ENCODE measurements at places on chromosomes 7 and 10. TPM values are rescaled to one million over a fixed set of nuclear protein-coding genes. Genes with fewer than 3 reads are reported as not detected.
A peak's percentile ranks its signal among the peaks of the same experiment; 100 is the strongest.

The VGF gene
- polyA plus RNA-seq = not detected

The ADARB2 gene
- polyA plus RNA-seq = not detected

The PILRA gene
- polyA plus RNA-seq = 0.63 TPM

GRCh38 chr7:88328787-88329186 is 22.1 kb upstream of the STEAP4 start:
- no peak overlapping the region for H3K27ac ChIP-seq
- no peaks in the 10 kb centered on the region for H3K4me1 ChIP-seq
- no peaks in the 10 kb centered on the region for H3K36me3 ChIP-seq
- peaks cover 2% of the 10 kb centered on the region for H3K27me3 ChIP-seq
- H3K4me3 ChIP-seq = no peak overlapping the region
- no peak for DNase-seq

DNA sequence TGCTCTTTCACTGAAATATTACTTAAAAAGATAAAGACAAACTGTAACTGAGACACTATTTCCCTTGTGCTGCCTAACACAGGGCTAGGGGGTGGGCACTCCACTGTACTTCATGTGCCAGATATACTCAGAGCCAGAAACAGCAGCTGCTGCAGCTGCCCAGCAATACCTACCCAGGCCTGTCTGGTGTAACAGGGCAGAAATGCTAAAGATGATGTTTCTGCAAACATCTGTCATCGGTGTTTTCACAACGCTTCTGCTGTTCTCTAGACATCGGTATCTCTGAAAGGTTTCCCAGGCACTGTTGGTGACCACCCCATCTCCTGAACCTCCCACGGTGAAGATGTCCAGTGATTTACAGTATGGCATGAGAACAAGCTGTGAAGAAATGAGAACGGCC is 42.7 kb downstream of the LAMB1 start:
- peaks cover 21% of the 10 kb centered on the region for H3K27me3 ChIP-seq
- no peak overlapping the region for H3K27ac ChIP-seq
- H3K36me3 ChIP-seq = no peaks in the 10 kb centered on the region
- DNase-seq = no peak

DNA sequence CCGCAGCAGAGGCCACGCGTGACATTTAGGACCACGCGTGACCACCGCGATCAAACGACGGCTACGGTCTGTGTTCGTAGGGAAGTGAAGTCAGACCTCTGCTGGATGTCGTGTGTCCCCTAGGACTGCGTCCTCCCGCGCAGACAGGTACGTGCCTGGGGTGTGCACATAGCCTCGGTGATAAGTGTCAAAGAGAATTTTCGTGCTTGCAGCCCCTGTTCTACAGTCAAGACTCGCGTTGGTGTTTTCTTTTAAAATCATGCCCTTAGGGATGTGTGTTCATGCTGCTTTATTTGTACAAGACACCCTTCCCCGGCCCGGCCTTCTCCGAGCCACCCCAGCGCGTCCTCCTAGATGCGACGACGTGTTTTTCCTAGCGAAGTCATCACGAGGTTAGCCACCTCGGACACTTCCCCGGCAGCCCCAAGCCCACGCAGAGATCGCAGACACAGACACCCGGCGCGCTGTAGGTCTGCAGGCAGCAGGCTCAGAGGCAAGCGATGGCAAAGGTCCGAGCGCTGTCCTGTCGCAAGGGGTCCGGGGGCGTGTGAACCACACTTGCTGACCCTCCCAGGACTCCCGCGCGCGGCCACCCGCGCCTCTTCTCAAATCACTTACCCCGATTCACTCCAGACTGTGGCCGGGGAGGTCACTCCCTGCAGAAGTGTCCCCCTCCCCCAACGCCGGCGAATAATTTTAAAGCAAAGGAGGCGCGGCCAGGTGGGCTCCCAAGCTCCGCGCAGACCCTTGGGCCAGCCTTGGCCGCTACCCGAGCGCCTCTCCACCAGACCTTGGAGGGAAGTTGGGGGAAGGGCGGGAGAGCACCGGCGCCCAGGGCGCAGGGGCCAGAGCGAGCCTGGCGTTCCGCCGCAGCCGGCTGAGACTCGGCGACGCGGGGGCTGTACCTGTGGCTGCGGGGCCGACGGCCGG is 552 bp downstream of the MKX start:
- peak overlapping the region; percentile 82 for H3K4me3 ChIP-seq
- peak; percentile 29 for DNase-seq
- no peak overlapping the region for H3K27ac ChIP-seq
- no peaks in the 10 kb centered on the region for H3K36me3 ChIP-seq

DNA sequence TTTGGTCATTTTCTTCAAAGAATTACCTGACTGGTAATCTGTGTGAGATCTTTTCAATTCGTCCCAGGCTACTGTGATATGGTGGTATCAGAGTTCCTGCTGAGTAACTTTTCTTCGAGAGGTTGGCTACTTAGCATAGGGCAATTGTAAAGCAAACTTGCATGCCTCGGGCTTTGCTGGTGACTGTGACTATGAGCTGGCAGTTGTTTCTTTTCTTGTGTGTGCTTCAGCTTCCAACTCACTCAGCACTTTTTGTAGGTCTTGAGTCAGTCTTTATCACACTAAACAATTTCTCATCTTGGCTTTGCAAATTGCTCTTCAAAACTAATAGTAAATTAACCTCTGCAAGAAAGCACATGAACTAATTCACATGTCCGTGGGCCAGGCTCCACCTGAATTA is 44.3 kb downstream of the PRR15 start:
- H3K36me3 ChIP-seq = no peaks in the 10 kb centered on the region
- H3K4me3 ChIP-seq = no peak overlapping the region
- H3K27me3 ChIP-seq = peaks cover 9% of the 10 kb centered on the region
- DNase-seq = no peak
- no peak overlapping the region for H3K27ac ChIP-seq
- no peaks in the 10 kb centered on the region for H3K4me1 ChIP-seq

DNA sequence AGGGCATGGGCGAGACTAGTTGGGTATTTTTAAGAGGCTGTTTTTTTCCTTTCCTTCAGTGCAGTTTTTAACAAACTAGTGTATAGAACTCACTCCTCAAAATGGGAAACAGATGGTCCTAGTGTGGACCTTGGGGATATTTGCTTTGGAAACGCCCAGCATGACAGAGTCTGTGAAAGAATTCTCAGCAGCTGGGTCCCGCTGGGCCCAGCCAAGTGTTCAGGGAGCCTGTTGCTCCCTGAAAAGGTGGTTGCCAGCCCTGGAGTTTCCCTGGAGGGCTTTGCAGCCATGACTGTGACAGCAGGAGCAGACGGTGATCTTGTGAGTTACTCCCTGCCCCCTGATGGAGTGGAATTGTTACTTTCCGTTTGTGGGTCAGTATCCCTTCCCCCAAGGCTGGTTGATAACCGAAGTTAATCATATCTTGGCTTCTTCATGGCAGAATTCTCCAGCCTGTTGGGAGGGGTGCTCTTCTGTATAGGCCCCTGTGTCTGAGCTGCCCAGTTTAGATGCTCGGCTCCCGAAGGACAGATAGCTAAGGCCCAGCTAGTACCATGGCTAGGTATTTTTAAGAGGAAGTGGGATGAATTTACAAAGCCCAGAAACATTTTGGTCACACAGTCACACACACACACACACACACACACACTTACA is 278.6 kb upstream of the HABP2 start:
- no peak overlapping the region for H3K4me3 ChIP-seq
- no peak for DNase-seq
- peaks cover 2% of the 10 kb centered on the region for H3K27me3 ChIP-seq
- H3K36me3 ChIP-seq = no peaks in the 10 kb centered on the region

All from naive thymus-derived CD8-positive, alpha-beta T cell (primary cell).